ENCODE measurements at places on chromosomes 6 and 20.

DNA sequence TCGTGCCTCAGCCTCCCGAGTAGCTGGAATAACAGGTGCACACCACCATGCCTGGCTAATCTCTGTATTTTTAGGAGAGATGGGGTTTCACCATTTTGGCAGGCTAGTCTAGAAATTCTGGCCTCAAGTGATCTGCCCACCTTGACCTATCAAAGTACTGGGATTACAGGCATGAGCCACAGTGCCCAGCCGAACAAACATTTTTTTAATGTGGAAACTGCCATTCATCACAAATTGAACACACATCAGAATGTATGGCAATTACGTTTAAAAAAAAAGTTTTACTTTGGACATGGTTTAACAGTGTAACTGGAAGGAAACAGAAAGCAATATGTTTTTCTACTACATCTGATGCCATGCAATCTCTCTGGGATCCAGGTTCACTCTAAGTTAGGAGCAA, 38.3 kb upstream of the LOC128125822 start:
- DNase-seq: no peak

DNA sequence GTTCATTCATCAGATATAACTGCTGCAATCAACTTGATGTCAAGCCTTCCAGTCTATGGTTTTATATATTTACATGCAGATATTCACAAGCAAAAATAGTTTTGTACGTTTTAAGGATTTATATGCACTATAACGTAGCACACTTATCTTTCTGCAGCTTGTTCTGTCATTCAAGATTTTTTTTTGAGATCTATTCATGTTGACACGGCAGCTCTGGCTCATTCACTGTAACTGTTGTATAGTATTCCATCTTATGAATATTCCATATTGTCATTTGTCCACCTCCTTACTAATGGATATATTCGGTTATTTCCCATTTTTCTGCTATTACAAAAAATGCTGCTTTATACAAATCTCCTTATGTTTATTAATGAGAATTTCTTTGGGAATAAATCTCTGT, 13.2 kb downstream of the ELOVL2 start:
- no peak for DNase-seq

DNA sequence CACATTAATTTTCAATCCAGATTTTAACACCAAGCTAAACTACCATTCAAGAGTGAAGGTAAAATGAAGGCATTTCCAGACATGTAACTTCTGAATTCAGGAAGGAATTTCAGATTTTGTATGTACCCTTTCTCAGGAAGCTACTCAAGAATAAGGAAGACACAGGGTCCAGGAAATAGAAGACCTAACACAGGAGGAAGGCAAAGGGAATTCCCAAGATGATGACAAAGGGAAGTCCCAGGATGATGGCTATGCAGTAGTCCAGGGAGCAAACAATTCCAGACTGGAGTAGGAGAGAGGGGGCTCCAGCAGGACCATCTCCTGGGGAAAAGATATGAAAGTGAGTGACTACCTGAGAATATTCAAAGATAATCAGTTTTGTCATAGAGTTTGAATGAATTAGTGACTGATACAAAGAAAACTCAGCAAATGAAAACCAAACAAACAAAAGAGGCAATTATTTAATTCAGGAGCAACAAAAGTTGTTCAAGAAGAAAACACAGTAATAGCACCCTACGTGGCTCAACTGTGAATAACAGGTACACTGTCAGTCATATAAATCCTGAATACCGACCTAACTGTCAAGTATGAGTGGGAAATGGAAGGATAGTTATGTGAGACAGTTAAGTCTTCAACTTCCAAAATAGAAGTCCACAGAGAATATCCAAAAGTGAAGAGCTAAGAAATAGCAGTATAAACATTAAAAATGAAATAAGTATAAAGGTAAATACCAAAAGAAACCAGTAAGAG, 4.0 kb downstream of the RNF24 start:
- DNase-seq: no peak

DNA sequence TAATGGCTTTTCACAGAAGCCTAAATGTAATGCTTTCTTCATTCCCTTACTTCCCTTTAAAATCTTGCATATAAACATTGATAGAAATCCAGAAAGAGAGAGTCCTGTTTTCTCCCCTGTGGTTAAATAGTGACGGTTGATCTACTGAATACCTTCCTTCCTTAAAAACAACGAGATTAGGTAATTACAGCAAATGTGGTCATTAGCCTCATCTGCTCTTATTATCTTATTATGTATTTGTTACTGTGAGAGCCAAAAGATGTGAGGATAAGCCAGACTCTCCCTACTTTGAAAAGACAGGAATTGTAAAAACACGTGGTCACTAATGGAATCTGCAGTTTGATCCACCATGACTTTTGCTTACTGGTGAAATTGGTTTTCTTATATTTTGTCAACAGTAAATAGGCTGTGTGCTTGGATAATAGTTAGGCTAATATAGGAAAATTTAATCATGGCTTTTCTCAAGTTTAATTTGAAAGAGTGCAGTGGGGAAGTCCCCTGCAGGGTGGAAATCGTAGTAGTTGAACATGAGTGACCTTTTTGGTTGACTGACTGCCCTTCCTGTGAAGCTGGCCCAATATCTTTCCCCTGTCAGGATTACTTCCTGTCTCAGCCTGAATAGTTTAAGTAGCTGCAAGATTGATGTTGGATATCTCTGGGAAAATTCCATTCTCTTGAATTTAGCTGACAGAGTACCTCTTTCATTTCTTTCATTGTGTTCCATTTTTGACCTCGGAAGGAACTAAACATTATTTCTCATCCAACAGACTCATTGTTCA, 62.8 kb downstream of the JARID2 start:
- DNase-seq: no peak

GRCh38 chr6:24387818-24388217, 14.9 kb upstream of the MRS2 start:
- no peak for DNase-seq

GRCh38 chr20:341682-342081, 5.2 kb upstream of the NRSN2 start:
- DNase-seq: no peak

DNA sequence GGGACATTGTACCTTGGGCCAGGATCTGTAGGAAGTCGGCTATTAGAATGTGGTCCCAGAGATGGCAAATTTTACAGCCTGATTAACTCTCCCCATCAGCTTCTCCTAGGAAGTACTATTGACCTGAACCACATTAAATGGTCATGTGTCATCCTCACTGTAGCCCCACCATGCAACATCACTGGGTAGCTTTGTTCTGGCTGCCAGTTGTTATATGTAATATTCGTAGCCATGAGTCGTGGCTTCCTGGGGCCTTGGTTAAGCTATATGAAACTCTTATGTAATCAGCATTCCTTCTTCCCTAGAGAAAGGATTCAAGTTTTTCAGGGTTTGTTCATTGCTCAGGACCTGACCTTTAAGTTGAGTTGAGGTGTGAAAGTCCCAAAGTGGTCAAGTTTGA, 125.7 kb downstream of the ANKS1A start:
- DNase-seq: no peak

GRCh38 chr6:82951935-82952334, 113.7 kb downstream of the UBE3D start:
- no peak for DNase-seq

- no peak for DNase-seq
Observed at GRCh38 chr20:48597521-48598302, 230.1 kb downstream of the PREX1 start.

DNA sequence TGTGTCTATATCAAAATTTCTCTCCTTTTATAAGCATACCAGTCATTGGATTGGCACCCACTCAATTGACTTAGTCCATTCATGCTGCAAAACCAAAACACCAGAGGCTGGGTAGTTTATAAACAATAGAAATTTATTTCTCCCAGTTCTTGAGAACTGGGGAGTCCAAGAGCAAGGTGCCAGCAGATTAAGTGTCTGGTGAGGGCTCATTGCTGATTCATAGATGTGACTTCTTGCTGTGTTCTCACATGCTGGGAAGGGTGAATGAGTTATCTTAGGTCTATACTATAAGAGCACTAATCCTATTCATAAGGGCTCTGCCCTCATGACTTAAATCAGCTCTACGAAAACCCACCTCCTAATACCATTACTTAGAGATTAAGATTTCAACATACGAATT, 501.4 kb downstream of the EPM2A start:
- no peak for DNase-seq

- no peak for DNase-seq
Observed at GRCh38 chr6:80210618-80211017, 104.1 kb downstream of the BCKDHB start.

- no peak for DNase-seq
Observed at GRCh38 chr6:44036196-44036595, 91.1 kb downstream of the MRPL14 start.

DNA sequence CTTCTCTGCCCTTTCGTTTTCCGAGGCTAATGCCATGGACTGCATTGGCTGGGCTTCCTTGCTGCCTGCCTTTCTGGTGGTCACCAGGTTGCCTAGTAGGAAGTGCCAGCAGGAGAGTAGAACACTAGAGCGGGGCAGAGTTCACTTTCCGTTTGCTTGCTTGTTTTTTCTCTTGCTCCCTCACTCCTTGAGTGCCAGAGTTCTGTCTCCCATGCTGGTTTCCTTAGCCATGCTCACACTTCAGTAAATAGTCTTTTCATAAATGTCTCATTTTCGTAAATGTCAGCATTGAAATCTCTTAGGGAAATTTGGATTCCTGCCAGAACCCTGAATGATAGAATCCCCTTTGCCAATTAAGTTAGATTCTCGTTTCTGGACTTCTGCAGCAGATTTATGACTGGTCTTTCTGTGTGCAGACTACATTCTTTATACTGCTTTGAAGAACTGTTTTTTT, 63.9 kb downstream of the FAM83B start:
- no peak for DNase-seq

DNA sequence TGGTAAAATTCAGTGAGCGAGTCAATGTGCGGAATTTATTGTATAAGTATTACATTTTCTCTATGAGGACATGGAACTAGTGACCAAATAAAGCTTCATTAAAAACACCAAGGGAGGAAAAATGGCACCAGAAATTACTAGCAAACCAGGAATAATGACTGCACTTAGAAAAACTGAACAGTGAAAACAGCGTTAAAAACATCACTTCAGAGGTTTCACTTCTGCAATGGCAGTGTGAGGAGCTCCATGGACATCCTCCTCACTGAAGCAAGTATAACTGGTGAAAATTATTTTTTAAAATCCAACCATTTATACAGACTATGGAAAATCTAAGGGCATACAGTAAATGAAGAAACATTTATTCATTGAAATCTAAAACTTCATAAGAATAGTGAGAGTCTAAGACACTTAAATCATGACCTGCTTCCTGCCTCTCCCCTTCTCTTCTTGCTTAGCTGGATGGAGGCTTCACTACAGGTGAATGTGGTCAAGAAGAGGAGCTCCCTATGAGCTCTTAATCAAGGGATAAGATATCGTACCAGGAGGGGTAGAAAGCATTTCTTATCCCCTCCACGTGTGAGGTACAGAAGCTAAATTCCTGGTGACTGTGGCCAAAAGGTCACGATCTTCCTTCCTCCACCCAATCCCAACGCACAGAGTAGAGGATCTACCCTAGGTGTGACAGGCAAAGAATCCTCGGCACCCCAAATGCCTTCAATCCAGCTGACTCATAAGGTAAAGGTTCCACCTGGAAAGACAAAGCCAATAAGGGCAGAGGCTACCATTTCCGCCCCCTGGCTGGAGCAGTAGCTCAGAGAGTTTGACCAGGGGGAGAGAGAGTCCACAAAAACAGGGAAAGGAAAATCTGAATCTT, 12.3 kb upstream of the ASF1A start:
- DNase-seq: no peak

DNA sequence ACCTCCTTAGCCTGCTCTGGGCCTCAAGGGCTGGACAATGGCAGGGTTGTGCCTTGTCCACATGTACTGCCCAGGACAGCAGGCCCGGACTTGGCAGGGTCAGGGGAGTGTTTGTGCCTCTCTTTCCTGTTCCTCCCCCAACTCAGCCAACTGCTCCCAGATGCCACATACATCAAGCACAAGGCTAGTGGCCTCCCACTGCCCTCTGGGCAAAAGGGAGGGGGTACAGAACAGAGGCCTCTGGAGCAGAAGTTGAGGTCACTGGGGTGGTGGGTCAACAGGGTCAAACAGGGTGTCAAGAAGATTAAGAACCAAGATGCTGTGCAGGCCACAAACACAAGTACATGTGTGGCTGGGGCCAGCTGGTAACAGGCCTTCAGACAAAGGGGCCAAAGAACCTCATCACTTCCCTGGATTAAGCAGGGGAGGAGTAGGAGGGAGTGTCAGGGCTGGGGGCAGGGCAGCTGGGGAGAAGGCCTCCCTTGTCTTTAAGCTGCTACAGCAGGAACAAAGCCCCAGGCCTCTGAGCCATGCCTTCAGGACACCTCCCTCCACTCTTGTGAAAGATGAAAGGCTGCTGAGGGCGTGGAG, 36.0 kb downstream of the KCNK5 start:
- no peak for DNase-seq

DNA sequence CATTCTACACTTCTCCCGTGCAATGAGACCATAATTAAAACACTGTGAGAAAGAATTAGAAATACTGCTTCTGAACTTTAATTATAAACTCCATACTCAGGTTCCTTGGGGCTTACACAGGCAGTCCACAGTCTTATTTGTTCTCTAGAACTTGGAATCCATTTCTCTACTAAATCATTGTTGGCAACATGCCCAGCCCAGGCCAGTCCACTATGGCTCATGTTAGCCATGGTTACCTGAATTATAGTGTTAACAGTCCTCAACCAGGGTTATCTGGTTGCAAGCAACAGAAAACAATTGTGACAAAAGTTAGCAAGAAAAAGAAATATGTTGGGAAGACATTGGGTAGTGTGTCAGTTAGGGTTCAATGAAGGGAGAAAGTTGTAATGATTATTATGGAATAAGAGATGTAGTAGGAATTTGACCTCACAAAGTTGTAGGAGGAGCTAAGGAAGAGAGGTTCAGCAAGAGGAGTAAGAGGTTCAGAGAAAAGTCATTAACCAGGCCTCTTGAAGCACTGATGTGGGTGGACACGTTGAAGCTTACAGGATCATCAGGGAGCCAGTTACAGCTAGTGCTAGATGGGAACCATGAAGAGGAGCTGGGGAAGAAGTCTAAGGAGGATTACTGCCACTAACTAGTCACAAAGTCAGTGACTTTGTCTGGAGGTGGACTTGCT, 352.5 kb upstream of the PRND start:
- no peak for DNase-seq

DNA sequence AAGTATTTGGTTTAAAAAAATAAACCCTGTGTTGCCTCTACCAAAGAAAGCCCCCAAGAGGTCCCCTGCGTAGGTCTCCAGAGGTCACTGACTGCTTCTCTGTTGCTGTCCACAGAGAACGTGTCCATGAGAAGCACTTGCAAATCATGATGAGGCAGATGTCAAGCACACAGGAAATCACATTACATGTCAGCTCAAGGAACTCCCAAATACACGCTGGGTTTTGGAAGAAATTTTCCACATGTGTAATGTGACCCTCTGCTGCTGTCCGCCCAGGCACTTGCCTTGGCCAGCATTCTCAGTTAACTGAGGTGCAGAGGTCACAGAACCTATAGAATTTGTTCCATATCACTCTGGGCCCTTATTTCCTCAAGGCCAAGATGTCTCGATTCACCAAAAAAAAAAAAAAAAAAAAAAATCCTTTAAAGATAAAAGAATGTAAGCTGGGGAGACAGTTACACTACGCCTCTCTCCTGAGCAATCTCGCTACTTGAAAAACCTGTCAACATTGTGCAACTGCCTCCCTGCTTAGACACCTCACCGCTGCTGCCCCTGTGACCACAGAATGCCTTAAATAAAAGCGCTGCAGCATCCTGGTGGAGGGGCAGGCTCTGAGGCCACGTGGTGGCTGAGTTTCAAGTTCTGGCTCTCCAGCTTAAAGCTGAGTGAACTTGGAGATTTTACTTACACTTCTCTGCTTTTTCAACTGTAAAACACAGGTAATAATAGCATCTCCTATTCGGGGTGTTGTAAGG, 42.3 kb downstream of the SLC22A23 start:
- DNase-seq: no peak

Data from esophagus squamous epithelium (tissue), 5 donors.